GDM1 (cell line): ENCODE measurements at places on chromosomes 5 and 9.

- DNase-seq, result peak; percentile 67
These were observed 13.4 kb downstream of the ABHD17B start for GRCh38 chr9:71897577-71897976.

DNA sequence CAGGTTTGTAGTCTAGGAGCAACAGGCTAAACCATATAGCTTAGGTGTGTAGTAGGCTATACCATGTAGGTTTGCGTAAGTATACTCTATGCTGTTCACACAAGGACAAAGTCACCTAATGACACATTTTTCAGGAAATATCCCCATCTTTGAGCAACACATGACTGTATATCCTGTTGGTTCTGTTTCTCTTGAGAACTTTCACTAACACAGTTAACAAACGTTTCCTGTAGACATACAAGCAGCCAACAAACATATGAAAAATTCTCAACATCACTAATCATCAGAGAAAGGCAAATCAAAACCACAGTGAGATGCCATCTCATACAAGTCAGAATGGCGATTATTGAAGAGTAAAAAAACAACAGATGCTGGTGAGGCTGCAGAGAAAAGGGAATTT lies 68.2 kb downstream of the NR2F1-AS1 start:
- no peak for DNase-seq

- DNase-seq, result peak; percentile 65
These were observed 332.4 kb upstream of the EFNA5 start for GRCh38 chr5:108003178-108003577.

DNA sequence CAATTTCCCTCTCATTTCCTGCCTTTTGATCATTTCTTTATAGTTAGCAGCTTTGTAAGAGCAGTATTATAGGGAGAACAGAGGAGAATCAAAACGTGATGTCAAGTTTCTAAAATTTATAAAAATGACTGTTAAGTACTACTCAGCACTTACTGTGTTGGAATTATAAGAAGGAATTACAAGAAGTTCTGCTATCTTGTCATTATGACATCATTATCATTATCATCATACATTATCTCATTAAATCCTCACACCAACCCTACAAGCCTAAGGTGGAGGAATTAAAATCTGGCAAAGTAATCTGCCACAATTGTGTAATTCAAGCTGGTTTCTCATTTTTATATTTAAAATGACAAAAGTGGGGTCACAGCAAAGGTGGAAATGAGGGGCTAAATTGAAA lies 316.2 kb upstream of the CD180 start:
- DNase-seq, result no peak

DNA sequence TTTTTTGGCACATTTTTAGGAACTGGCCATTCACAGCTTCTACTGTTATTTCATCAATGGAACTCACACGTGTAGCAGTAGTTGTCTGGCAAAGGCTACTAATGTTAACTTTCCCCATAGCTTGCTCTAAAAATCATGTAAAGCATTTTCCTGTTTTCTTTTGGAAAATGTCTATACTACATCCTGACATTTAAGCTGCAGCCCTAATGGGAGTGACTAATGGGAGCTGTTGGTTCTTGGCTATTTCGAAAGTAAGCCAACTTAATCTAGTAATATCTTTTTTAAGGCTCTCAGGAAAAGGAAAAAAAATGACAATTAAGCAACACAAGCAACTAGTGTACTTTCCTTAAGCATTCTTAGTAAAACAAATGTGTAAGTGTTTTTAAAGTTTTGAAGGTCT lies 169.2 kb downstream of the SLC12A2 start:
- no peak for DNase-seq

DNA sequence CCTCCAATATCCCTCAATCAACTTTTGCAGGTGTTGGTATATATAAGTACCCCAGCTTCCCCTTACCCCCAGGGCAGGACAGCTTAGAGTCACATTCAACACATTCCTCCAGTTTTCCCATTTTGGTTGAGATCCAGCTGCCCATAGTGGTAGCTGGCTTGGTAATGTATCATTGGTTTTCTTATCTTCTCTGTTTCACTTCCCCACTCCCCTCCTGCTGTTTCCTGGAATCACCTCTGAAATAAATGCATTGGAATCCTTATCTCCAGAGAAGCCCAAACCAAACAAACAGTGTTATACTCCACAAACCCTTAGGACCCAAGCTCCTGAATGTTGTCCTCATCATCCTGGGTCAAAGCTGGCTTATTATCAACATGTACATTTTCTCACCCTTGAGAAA lies 184.8 kb downstream of the TMEM38B start:
- no peak for DNase-seq

- DNase-seq, result no peak
These were observed 301.6 kb downstream of the NR3C1 start for GRCh38 chr5:143101725-143102386.

DNA sequence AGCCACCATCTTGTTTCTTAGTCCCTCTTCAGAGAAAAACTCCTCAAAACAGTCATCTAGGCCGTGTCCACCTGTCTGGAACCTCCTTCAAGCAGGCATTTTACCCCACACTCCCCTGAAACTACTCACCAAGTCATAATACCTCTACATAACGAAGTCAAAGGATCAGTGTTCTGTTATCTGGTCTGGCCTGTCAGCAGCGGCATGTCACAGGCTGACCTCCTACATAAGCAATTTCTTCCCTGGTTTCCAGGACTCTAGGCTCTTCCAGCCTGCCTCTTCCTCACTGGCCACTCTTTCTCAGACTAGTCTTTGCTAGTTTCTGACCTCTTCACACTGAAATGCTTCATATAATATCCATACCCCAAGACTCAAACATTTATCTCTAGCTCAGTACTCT lies 72.2 kb downstream of the SPTLC1 start:
- no peak for DNase-seq

- no peak for DNase-seq
These were observed 43.2 kb downstream of the EXD3 start for GRCh38 chr9:137379761-137380161.

DNA sequence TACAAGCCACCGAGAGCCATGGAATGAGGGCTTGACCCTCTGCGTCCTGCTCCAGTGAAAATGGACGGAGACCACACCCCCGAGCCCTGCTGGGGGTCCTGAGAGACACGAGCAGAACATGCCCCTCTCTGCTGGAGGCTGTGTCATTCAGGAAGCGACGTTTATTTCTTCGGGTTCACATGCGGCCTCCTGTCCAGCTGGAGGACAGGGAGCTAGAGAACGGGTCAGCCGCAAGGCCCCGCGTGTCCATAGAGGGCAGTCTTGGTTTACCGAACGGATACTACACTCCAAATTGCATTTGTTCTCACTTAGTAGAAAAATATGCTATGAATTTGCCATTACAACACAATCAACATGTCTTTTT lies 36.1 kb downstream of the MRPL36 start:
- no peak for DNase-seq

DNA sequence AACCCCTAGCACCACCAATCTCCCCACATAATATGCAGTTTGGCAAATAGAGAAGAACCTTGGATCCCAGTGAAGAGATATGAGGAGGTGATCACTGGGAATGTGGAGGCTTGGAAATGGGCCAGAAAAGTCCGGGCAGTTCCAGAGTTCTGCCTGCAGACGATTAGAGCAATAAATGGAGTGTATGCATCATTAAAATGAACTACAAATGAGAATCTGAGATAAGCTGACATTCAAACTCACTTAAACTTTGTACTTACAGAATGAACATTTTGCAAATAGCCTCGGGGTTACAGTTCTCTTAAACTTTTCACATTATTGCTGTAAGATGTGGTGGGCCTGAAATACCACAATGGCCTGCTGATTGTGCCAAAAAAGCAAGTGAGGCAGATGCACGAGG lies 23.0 kb upstream of the LHFPL2 start:
- no peak for DNase-seq

GRCh38 chr9:83956436-83957247 lies 23.4 kb downstream of the HNRNPK start:
- no peak for DNase-seq

GRCh38 chr9:97895695-97896332 lies 26.5 kb downstream of the TRMO start:
- no peak for DNase-seq

DNA sequence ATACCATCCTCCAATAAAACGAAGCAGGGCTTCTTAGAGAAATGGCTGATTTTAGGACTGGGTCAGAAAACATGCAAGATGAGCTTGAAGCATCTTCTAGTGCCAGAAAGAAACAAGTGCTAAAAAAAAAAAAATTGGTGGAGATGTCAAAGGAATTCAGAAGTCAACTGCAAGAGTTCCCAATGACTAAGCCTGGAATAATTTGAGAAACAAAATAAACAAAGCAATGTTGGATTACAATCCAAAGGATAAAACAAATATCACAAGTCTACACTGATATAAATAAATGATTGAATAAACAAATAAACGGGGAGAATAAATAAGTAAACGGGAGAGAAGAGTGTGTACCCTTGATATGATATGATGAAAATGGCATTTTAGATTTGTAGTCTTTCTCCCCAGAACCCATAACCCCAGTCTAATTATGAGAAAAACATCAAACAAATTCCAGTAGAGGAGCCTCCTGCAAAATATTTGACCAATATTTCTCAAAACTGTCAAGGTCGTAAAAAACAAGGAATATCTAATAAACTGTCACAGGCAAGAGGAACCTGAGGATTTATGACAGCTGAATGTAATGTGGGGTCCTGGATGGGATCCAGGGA lies 63.5 kb upstream of the CCL21 start:
- no peak for DNase-seq

DNA sequence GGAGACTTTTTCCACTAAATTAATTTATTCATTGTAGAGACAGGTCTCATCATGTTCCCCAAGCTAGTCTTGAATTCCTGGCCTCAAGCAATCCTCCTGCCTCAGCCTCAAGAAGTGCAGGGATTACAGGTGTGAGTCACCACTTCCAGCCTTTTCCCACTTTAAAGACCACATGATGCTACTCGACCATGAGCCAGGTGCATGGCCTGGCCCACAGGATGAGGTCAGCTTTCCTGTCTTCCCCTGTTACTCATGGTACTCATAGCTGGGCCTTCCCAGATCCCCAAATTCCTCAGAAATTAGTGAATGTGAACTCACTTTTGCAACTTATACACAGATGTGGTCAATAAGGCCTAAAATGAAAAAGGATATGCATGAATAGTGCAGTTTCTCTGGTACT lies 395.9 kb downstream of the SEMA5A start:
- no peak for DNase-seq

DNA sequence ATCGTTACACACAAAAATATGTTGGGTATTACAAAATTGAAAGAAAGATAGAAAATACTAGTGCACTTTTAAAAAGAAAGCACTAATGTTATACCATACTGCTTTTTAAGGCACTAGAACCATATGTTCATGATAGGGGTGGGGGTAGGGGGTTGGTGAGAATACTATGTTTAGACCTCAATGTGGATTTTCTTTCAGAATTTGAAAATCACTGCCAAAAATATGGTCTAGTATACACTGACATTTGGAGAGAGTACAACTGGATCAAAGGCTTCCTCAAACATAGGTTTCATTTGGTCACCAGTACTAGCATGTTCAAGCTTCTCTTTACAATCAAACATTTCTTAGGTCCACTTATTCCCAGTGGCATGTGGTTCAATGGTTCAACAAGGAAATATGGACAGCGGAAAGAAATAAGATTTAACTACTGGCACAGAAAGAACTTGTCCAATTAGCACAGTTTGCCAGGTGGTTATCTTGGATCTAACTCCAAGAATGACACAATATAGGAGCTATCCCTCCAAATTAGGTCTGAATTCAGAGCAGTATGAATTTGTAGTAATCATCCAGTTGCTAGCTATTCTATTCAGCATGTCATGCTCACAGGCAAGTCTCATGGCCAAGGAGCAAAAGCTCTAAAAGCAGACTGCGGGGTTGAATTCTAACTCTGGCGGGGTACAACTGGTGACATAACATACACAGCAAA lies 139.3 kb downstream of the SLC24A2 start:
- no peak for DNase-seq

GRCh38 chr5:117182104-117182503 lies 607.5 kb upstream of the SEMA6A start:
- DNase-seq, result no peak

GRCh38 chr5:73592551-73592950 lies 27.0 kb downstream of the UTP15 start:
- DNase-seq, result no peak

DNA sequence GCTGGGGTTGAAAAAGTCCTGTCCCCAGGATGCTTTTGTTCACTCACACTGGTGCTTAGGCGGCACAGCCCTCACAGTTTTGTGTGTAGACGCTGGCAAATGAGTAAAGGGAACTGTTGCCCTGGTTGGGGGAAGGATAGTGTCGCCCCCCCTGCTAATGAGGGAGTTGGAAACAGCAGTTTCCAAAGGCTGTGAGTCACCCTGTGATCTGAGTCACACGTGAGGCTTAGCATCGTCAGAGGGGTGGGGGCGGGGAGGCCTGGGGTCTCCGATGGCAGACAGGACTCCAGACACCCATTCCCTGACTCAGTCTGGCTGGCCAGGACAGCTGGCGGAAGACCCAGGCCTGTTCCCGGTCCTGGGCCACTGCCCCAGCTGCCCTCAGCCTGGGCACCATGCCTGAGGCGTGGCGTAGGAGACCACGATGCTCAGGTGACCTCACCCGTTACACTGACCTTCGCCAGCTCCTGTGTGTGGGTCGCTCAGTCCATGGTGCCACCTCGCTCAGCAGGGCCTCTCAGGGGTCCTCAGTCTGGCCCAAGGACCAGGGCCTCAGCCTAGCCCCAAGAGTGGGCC lies 2.9 kb downstream of the DNAJB5 start:
- DNase-seq, result no peak

DNA sequence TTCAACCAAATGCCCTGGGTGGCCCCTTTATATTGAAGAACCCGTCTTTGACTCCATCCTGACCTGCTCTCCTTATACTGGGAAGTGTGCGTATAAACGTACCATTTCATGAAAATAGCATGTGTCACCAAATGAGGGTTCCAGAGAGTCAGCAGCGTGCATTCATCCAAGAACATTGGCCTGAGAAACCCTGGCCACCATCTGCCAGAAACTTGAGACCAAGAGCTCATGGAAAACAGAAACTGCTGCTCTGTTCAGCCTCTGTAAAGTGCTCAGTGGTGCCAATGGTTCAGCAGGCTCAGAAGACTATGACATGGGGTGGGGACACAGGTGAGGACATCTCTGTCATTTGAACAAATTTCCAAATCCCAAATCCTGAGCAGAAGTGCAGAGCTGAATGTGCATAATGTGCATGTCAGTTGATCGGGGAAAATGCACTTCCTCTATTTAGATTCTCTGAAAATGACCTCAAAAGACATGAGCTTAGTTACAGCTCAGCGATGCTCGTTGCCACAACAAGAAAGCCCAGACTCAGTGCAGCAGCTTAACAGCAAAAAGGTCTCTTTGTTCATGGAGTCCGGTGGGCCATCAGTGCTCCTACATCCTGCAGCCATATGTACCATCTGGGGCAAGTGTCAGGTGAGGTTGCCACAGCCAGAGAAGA lies 176.1 kb downstream of the ATPSCKMT start:
- DNase-seq, result no peak

GRCh38 chr5:180832638-180833068 lies 28.4 kb downstream of the ZFP62 start:
- DNase-seq, result no peak

- no peak for DNase-seq
These were observed 1.3 kb downstream of the CDX1 start for GRCh38 chr5:150167908-150168307.

- no peak for DNase-seq
These were observed 113.6 kb upstream of the CD180 start for GRCh38 chr5:67310169-67310568.

GRCh38 chr9:97412626-97413385 lies 910 bp downstream of the TDRD7 start:
- DNase-seq, result no peak
